HTR-8/SVneo (cell line): ENCODE measurements at places on chromosomes 2 and 18.

DNA sequence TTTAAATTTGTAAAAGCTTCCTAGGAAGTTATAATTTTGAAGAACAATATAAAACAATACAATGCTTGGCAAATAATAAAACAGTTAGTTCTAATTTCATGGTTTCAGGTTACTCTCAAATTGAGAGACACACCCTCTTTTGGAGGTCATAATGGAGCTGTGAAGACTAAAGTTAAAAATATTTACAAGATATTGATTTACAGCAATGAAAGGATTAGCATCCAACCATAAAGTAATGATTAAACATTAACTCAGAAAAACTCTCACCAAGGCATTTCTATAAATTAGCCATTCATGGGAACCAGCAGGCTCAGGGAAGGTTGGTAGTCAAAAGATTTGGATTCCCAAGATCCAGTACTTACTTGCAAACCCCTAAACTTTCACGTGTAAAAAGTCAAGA, 6.4 kb downstream of the DPP4 start:
- DNase-seq: no peak

- DNase-seq: no peak
Observed at GRCh38 chr2:128663371-128664050, 344.8 kb upstream of the HS6ST1 start.

DNA sequence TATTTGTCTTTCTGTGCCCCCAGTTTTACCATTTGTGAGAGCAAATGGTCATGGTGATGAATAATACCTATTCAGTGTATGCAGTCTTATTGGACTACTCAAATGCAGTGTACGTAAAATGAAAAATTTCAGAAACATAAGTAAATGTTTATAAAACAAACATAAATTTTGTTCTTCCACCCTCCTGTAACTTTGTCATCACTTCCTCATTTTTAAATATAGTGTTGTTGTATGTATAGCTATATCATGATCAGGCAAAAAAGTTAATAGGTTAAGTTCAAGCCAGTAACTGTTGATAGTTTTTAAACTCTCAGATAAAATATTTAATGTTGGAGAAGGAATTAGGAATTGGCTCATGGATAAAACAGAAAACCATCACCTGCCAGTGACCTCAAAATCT, 93.2 kb downstream of the KLF7 start:
- no peak for DNase-seq

DNA sequence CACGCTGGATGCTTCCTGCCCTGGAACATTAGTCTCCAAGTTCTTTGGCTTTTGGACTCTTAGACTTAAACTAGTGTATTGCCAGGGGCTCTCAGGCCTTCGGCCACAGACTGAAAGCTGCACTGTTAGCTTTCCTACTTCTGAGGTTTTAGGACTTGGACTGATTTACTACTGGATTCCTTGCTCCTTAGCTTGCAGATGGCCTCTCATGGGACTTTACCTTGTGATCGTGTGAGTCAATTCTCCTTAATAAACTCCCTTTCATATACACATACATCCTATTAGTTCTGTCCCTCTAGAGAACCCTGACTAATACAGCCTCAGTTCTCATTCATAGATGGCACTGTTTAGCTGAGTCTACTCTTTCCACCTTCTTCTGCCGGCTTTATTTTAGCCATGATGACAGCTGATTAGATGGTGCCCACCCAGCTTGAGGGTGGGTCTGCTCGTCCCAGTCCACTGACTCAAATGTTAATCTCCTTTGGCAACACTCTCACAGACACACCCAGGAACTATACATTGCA, 389.1 kb downstream of the NYAP2 start:
- no peak for DNase-seq

GRCh38 chr2:1584051-1584531, 160.2 kb downstream of the PXDN start:
- DNase-seq: no peak

GRCh38 chr2:116877274-116877673, 937.2 kb upstream of the DDX18 start:
- no peak for DNase-seq

- peak; percentile 1 for DNase-seq
Observed at GRCh38 chr2:81976998-81977397, 1672.4 kb upstream of the LRRTM1 start.

DNA sequence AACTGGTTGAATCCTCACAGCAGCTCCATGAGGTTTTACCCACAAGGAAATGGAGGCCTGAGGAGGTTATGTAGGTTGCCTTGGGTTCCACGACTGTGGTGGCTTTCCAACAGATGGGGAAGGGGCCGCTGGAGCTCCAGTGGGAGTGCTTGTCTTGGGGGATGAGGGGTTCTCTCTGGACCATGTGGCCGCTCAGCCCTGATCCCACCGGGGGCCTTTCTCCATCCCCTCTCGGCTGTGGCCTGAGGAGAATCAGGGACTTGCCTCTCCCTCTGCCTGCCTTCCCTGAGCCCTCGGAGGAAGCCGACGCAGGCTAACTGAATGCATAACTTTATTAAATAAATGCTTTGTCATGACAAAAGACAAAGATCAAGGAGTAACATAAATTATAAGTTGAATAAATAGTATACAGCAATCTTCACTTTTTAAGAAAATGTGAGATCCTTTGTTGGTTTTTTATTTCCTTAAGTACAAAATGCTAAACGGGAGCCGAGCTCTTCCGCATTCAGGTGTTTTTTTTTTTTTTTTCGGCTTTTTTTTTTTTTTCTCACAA, 23.5 kb downstream of the IGFBP5 start:
- DNase-seq: no peak

GRCh38 chr2:138494265-138494966, 7.2 kb upstream of the SPOPL start:
- DNase-seq: no peak
